ENCODE measurements at places on chromosomes 5 and 9. TPM values are rescaled to one million over a fixed set of nuclear protein-coding genes. Genes with fewer than 3 reads are reported as not detected.

- DNase-seq: no peak
Observed at GRCh38 chr5:102932781-102933180, 177.7 kb downstream of the PAM start.

- no peak for DNase-seq
Observed at GRCh38 chr5:137615171-137615775, 116.1 kb upstream of the SPOCK1 start.

DNA sequence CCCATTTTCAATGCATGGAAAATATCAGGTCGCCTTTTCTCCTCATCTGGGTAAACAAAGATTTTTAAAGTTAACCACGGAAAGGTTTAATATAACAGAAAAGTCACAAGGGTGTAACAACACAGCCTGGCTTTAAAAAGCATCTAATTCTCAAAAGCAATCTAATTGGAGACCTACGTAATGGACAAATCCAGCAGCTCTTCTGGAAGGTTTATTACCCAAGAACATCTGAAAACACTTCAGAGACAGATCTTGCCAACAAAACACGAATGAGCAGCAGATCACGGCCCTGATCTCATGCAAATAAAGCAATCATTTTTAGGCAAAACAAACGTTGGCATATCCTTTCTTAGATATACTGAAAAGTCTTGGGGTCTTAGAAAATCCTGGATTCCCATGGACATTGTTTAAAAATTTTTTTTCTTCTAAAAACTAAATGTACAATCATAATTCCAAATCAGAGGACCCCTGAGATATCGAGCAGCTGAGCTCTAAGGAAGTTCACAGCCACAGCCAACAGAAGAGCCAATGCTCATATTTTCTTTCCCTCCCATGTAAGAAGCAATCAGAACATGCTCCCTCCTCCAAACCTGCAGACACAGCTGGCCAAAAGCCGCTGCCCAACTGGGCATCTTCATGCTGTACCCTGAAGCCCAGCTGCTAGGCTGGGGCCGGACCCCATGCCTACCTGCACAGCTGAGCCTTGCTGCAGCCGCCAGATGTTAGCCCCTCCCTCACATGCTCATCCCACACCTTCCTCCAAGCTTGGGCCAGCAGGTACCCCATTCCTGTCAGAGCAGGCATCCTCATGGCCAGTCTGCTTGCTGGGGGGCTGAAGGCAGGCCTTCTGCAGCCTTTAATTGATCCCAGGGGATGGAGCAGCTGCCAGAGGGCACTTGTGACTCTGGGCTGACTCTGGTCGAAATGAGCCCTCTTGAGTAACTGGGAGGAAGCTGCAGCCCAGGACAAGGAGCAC lies 11.2 kb downstream of the ANKS6 start:
- no peak for DNase-seq

DNA sequence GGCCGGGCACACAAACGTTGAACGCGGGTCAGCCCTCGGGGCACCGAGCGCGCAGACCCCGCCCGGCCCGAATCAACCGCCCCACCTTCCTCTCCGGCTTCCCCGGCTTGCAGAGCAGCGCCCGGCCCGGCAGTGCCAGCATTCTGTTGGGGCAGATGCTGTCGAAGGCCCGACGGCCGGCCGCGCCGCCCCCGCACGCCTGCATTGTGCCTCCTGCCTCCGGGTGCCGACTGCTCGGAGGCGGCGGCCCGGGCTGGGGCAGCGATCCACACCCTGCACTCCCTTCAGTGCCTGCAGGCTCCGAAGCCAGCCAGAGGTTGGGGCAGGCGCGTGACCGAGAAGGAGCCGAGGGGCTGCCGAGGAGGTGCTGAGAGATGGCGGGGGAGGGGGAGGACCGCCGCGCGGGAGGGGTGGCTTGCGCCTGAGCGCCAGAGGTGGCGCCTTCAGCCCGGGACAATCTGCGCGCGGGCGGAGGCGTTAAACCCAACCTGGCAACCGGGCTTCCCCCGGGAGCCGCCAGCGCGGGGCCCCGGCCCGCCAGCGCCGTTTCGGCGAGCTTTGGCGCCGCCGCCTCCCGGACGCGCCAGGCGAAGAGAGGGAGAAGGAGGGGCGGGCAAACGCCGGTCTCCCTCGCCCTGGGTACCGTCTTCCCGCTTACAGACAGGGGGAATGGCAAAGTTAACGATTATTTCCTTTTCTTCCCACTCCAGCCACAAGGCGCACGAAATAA lies at the start of gene MCIDAS:
Gene MCIDAS (minus strand): TSS at position 382 of the 730 bp plus-strand sequence. CDS start 177 bp downstream, at position 205.
- DNase-seq: peak; percentile 74

The COL27A1 gene
- 1.2 TPM for total RNA-seq

DNA sequence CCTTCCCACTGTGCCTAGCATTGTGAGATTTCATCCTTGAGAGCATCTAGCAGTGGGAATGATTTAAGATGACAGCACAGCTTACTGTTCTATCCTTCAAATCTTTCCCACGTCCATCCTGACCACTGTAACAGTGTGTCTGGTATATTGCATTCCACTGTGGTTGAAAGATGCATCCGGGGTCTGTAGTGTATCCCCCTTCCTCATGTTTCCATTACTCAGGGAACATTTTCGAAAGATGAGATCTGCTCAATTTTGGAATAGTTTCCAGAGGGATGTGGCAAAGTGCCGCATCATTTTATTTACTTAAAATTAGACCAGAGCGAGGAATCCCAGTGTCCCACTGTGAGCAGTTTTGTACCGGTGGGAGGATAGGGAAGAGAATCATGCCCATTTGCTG lies 407.1 kb upstream of the PAPPA start:
- no peak for DNase-seq

GRCh38 chr5:174325961-174326360 lies 280.5 kb downstream of the NSG2 start:
- DNase-seq: no peak

The PTPN3 gene
- total RNA-seq: 9.2 TPM

DNA sequence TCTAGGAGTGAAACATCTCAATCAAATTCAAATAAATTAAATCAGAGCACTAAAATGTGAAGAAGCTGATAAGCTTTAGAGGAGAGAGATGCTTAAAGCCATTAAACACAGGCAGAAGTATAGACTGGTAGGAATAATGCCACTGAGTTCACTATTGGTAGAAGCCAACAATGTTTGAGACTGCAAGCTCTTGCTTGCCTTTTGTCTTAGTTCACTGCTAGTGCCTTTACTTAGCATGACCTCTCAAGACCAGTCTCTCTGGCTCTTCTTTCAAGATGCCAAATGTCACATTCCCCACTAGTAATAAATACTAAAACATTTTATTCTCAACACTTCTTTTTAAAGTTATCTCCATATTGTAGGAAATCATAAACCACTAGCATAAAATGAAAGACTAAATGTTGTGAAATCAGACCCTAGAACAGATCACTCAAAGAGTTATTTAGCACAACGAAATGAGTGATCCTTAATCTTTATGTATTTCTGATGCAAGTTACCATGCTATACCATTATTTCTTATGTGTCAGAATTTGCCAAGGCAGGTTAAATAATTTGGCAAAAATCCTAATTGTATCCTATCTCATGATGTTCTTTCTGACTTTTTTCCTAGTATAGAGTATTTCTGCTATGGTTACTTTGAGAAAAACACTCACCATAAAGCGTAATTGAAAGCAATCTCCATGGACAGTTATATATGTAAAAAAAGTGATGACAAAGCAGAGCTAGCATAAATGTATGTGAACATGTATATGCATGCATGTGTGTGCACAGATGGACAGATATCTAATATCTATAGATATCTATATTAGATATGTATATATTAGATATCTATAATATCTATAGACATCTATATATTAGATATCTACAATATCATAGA lies 57.5 kb downstream of the PJA2 start:
- DNase-seq: no peak

The ANXA1 gene
- 627 TPM for total RNA-seq

The CD72 gene
- total RNA-seq: not detected

- DNase-seq: no peak
Observed at GRCh38 chr5:2259494-2260107, 376.9 kb upstream of the IRX4 start.

DNA sequence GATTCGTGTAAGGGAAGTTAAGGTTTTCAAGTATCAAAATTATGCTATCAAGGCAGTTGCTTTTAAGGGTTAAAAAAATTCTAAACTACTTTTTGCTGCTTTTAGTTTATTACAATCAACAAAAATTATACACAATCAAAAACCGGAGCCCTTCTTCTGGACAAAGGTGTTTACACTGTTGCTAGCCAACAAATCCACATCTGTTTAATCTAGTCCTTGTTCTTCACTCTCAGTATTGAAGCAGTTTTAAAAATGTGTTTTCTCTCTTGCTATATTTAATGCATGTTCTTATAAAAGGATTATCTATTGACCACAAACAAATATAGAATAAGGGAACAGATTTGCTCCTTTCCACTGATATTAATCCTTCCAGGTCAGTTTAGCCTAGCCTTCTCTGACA lies 2.5 kb downstream of the FEM1C start:
- DNase-seq: no peak

DNA sequence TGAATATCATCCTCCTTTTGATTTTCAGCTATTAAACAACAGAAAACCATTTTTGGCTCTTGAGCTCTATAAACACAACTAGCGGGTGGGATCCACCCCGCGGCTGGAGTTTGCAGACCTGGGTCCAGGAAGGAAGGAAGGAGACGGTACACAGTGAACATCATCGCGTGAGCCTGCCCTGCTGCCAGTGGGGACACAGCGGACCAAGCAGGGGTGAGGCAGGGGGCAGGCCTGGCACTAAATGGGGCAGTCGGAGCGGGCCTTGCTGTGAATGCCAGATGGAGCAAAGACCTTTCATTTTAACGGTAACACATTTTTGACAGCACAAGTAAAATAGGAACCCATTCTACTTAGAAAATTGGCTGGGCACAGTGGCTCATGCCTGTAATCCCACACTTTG lies 14.4 kb downstream of the TSPAN17 start:
- DNase-seq: no peak

The SPATA31C1 gene
- total RNA-seq: not detected

DNA sequence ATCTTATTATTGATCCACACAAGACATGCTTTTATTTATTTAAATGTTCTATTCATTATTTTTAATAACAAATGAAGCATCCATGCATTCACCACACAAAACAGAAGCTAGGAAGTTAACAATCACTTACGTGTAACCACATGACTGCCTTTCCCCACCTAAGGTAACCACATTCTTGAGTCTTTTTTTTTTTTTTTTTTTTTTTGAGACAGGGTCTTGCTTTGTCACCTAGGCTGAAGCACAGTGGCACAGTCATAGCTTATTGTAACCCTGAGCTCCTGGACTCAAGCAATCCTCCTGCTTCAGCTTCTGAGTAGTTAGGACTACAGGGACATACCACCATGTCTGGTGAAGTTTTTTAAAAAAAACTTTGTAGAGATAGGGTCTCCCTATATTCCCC lies 133.0 kb downstream of the DOCK2 start:
- no peak for DNase-seq

The MSMP gene
- total RNA-seq: not detected

DNA sequence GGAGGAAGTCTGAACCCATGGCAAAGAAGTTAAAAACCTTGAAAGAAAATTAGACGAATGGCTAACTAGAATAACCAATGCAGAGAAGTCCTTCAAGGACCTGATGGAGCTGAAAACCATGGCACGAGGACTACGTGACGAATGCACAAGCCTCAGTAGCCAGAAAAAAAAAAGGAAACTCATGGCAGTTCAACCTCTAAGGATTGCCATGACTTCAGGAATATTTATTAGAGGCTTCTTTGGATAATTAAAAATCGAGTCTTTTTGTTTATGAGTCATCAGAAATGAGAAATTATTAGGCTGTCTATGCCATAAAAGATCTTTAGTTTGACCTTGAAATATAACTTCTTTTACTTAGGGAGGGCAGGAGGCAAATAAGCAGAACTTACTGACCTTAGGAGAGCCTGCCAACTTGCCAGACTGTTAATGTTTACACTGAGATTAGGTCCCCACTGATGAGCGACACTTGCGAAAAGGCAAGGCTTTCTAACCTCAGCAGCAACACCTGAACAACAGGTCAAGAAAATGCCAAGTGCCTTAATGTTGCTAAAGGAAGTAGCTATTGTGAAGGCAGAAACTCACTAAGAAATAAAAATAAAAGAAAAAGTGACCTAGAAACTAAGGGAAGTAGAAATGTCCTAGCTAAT lies 55.2 kb upstream of the TUSC1 start:
- no peak for DNase-seq

- DNase-seq: no peak
Observed at GRCh38 chr9:97852001-97852398, 1.0 kb upstream of the FOXE1 start.

The CCL28 gene
- total RNA-seq: not detected

- DNase-seq: no peak
Observed at GRCh38 chr9:124453586-124454191, 3.4 kb downstream of the ADGRD2 start.

DNA sequence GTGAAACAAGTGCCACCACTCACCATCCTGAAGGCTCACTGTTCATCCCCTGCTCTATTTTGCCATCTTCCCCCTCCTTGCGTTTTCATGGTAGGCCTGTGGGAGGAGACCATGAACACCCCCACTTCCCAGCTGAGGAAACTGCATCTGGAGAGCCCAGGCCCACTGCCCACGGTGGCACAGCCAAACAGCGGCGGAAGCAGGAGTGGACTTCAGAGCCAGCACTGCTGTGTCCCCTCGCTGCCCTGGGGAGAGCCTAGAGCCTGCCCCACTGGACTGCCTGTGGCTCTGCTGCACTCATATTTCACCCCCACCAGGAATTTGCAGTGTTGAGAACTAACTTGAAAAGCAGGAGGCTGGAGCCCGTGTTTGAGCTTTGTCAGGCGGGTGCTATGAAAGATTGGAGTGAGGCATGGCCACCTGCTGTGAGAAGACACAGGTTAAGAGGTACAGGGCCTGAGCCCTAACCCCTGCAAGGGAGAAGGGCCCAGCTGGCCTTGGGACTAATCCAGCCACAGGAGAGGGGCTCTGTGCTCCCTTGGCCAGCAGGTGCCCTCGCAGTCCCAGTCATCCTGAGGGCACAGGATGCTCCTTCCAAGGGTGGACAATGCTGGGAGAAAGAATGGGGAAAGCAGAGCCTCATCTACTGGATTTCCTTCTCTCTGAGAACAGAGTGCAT lies 79.0 kb downstream of the MACROH2A1 start:
- no peak for DNase-seq

- no peak for DNase-seq
Observed at GRCh38 chr5:128546658-128547281, 8.7 kb upstream of the FBN2 start.

The RNF224 gene
- total RNA-seq: not detected

Data from NCI-H460 (cell line).